ENCODE measurements at places on chromosomes 6 and 20.

- DNase-seq, result peak; percentile 4
Measured at GRCh38 chr6:130337534-130337933, 28.3 kb upstream of the TMEM200A start.

DNA sequence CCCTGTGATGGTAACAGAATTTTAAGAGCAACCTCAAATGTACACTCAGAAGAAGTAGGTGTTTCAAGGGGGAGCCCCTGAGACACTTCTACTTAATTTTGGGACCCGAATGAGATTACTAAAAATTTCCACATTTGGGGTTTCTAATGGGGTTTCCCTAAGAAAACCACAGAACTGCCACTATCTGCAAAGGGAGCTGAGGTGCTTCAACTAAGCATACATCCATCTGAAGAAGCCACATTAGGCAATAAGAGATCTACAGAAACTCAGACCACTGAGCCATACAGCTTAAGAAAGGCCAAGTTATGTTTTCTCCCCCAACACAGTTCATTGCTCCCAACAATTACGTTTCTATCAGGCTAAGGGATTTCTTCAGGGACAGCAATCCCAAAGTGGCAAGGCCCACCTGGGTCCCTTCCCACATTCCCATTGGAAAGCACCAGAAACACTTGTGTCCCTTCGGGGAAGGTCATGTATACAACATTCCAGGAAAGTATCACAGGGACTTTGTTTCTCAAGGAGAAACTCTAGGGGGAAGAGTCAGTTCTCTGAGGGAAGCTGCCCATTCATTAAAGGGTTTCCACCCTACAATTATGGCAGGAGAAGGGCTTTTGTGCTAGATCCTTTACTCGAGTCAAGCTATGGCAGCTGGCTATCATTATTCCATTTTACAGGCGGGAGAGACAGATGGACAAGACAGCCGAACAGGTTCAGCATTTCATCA, 5.0 kb downstream of the BCL2L1 start:
- no peak for DNase-seq

GRCh38 chr6:162108041-162108440, 619.5 kb downstream of the PRKN start:
- no peak for DNase-seq

GRCh38 chr20:49343246-49343645, 65.4 kb upstream of the ZNFX1 start:
- no peak for DNase-seq

GRCh38 chr6:42294759-42295158, 77.1 kb upstream of the MRPS10 start:
- DNase-seq, result no peak

- DNase-seq, result no peak
Measured at GRCh38 chr20:32395066-32395465, 36.9 kb downstream of the ASXL1 start.

DNA sequence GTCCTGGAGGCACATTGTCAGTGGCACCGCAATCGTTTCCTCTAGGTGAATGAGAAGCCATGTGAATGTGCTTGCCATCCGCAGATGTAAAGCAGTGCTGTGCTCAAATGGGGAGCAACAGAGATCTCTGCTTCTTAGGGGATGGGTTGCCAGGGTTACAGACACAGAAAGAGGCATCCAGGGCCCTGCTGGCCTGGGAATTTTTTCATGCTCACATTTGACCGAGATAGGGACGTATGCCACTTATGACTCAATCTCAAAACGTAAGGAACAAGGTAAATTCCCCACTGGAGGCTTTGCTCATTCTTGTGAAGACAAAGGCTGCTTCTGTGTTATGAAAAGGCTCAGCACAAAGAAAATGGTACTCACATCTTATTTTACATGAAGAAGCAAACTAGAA, 11.0 kb downstream of the C6orf118 start:
- no peak for DNase-seq

- no peak for DNase-seq
Measured at GRCh38 chr6:112017760-112018537, 36.0 kb upstream of the CCN6 start.

- DNase-seq, result no peak
Measured at GRCh38 chr6:132506869-132507808, 5.8 kb downstream of the STX7 start.

- DNase-seq, result no peak
Measured at GRCh38 chr6:105051941-105052471, 95.1 kb downstream of the LIN28B start.

GRCh38 chr6:161200610-161201370, 73.1 kb downstream of the AGPAT4 start:
- DNase-seq, result no peak

- no peak for DNase-seq
Measured at GRCh38 chr6:2510316-2510715, 240.4 kb downstream of the MYLK4 start.

DNA sequence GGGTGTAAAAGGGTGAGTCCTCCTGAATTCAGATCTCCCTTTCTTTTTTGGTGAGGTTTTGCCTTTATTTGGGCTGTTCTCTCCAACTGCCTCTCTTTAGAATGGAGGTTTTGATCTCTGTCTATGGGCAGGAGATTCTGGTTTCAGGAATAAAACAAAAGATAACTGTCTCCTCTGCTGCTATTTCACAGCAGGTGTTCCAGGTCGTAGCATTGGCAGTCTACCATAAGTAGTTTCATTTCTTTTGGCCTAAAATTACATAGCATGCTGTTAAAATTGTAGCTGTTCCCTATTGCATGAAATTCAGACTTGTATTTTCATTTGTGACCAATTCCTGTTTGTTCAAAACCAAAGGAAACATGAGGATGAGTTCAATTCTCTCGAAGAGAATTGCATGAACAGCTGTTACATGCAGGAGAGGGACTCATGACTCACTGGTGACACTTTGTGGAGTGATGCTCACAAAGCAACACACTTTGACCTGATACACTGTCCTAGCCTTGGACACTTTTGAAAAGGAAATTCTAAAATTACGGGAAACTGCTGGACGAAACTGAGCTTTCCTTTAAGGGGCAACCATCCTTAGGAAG, 76.8 kb upstream of the SIRPG start:
- no peak for DNase-seq

DNA sequence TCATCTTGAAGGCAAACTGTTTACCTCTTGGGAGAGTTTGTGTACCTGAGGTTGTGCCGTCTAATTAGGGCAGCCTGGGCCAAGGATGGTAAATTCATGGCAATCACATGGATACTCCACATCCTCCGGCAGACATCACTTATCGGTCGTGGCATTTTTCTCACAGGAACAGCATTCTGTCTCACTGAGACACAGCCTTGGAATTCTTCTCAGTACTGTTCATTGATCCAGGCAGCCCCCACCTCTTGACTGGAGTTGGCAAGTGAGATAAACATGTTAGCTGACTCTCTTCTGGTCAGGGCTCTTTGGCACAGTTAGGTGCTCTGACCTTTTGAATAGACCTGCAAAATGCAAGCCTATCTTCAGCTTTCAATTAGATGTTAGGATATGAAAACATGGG, 511.4 kb upstream of the FLRT3 start:
- no peak for DNase-seq

- no peak for DNase-seq
Measured at GRCh38 chr6:75350808-75351207, 66.2 kb upstream of the TMEM30A start.

DNA sequence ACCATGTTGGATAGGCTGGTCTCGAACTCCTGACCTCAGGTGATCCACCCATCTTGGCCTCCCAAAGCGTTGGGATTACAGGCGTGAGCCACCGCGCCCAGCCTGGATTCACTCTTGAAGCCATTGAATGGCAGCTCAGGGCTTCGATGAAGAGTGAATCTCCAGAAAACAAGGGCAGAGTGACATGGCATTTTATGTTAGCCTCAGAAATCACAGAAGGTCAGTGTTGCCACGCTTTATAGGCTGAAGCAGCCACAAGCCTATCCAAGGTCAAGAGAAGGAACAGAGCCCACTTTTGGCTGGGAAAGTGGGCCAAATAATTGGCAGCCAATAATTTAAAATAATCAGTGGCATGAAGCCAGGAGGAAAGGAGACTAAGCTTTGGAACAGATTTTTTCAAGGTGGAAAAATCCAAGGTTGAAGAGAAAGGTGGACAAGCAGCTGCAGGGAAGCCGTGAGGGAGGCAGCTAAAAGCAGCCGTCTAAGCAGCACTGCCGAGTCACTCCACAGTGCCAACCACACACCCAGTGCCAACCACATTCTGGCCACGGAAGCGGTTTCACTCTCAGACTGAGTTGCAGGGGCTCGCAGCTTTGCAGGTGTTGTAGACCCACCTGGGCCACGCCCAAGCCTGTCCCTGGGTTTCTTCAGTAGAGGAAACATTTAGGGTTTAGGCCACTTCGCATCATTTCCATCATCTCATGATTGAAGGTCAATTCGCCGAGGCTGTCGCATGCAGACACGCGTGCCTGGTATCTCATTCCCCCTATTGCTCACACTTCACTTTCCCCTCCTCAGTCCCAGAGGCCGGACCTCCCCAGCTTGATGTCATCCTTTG, 17.4 kb upstream of the AVP start:
- DNase-seq, result no peak
